Esophagus squamous epithelium (tissue), 5 donors: ENCODE measurements at places on chromosomes 7 and 10.
A peak's percentile ranks its signal among the peaks of the same experiment; 100 is the strongest.

- DNase-seq: no peak
- no peaks in the 10 kb centered on the region for H3K27me3 ChIP-seq
- H3K36me3 ChIP-seq: no peaks in the 10 kb centered on the region
Measured at GRCh38 chr10:78931321-78932053, 137.3 kb upstream of the ZMIZ1 start.

- H3K27me3 ChIP-seq: no peaks in the 10 kb centered on the region
- peaks cover 21% of the 10 kb centered on the region for H3K4me1 ChIP-seq
- H3K36me3 ChIP-seq: no peaks in the 10 kb centered on the region
- no peak overlapping the region for H3K4me3 ChIP-seq
- no peak for DNase-seq
Measured at GRCh38 chr10:44972874-44973306, 5.7 kb downstream of the DEPP1 start.

DNA sequence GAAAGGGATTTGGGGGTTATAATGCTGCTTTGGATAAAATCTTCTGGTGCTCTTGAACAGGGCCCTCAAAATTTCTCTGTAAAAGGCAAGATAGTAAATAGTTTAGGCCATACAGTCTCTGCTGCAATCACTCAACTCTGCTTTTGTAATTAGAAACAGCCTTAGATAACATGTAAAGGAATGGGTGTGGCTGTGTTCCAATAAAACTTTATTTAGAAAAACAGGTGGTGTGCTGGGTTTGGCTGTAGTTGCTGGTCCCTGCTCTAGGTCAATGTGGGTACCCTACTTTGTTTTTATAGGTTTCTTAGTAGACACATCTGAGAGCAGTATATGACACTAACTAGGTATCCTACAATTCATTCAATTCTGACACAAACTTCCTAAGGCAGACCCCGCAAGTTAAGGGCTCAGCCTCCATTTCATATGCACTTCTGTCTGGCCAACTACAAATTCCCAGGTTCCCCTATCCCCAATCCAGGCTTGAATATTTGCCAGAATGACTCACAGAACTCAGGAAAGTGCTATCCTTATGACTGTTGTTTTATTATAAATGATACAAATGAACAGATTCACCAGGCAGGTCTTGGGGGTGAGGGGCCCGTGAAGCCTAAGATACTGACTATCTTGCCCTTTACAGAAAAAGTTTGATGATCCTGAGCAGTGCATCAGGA is 349.9 kb downstream of the RPS24 start:
- H3K27me3 ChIP-seq: peaks cover 25% of the 10 kb centered on the region
- H3K36me3 ChIP-seq: no peaks in the 10 kb centered on the region
- H3K4me3 ChIP-seq: no peak overlapping the region
- no peaks in the 10 kb centered on the region for H3K4me1 ChIP-seq

DNA sequence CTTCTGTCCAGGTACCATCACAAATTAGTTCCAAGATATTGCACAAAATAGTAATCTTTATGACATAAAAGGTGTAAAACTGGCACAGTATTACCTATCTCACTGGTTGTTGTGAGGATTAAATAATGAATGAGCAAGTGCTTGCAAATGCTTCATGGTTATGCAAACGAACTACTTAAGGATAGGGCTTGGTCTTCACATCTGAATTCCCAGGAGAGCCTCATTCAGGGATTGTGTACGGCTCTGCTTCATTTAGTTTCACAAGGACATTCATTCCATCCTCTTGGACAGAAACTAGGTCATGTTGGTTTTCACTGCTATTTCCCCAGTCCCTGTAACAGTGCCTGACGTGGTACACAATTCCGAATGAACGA is 12.1 kb downstream of the ABCA13 start:
- DNase-seq: no peak
- H3K27me3 ChIP-seq: no peaks in the 10 kb centered on the region
- no peaks in the 10 kb centered on the region for H3K36me3 ChIP-seq
- no peak overlapping the region for H3K27ac ChIP-seq
- H3K4me3 ChIP-seq: no peak overlapping the region

DNA sequence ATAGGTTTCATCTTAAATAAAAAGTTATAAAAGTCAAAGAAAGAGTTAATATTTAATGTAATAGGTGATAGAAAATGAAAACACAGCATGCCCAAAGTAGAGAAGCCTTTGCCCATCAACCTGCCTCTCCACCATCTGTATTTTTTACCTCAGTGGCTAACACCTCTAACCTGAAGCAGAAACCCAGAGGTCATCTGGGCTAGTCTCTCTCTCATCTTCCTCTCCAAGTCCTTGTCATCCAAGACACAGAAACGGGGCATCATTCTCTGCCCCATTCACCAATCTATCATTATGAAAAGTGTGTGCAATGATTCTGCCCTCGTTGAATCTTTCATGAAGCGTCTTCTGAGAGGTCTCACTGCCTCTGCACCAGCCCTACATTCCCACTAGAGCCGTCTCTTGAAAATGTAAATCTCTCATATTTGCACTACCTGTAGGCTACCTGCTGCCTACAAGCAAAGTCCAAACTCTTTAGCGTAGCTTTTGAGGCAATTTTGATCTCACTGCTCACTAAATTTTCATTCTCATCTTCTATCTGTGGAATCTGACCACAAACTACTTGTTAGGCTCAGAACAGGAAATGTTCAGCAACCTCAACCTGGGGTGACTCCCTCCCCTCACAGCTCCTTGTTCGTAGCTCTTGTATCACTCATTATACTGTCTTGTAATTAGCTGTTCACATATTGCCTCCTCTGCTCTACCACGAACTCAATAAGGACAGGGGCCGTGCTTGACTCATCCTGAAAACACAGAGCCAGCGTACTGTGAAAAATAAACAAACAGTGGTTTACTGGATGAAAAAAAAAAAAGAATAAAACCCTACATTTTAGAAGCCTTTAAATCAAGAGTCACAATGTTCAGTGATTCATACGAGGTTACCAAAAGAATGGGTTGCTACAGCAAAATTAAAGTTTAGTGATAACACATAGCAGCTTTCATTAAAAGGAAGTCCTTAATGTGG is 83.1 kb downstream of the CTNNA3 start:
- no peaks in the 10 kb centered on the region for H3K4me1 ChIP-seq
- no peak for DNase-seq
- H3K27me3 ChIP-seq: no peaks in the 10 kb centered on the region
- H3K36me3 ChIP-seq: no peaks in the 10 kb centered on the region

DNA sequence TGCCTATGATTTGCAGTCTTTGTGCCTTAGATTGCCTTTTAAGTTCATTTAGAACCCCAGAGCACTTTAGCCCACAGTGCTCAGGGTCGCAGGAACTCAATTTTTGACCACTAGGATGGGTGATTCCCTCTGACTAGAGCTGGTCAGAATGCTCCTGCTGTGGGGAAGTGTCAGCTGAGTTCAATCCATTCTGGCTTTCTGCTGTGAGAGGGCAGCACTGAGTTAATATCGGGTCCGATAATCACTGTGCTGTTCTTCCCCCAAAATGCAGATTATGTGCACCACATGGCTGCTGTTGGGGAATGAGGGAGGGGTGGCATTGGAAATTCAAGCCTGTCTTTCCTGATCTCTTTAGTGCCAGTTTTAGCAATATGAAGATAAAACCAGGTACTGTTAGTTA is 886.4 kb downstream of the DNAJB9 start:
- no peak overlapping the region for H3K27ac ChIP-seq
- no peaks in the 10 kb centered on the region for H3K36me3 ChIP-seq
- no peak overlapping the region for H3K4me3 ChIP-seq
- H3K27me3 ChIP-seq: no peaks in the 10 kb centered on the region
- no peaks in the 10 kb centered on the region for H3K4me1 ChIP-seq
- no peak for DNase-seq

- H3K4me1 ChIP-seq: no peaks in the 10 kb centered on the region
- H3K36me3 ChIP-seq: no peaks in the 10 kb centered on the region
- DNase-seq: no peak
- H3K4me3 ChIP-seq: no peak overlapping the region
Measured at GRCh38 chr7:41720046-41720445, 17.2 kb upstream of the INHBA start.

DNA sequence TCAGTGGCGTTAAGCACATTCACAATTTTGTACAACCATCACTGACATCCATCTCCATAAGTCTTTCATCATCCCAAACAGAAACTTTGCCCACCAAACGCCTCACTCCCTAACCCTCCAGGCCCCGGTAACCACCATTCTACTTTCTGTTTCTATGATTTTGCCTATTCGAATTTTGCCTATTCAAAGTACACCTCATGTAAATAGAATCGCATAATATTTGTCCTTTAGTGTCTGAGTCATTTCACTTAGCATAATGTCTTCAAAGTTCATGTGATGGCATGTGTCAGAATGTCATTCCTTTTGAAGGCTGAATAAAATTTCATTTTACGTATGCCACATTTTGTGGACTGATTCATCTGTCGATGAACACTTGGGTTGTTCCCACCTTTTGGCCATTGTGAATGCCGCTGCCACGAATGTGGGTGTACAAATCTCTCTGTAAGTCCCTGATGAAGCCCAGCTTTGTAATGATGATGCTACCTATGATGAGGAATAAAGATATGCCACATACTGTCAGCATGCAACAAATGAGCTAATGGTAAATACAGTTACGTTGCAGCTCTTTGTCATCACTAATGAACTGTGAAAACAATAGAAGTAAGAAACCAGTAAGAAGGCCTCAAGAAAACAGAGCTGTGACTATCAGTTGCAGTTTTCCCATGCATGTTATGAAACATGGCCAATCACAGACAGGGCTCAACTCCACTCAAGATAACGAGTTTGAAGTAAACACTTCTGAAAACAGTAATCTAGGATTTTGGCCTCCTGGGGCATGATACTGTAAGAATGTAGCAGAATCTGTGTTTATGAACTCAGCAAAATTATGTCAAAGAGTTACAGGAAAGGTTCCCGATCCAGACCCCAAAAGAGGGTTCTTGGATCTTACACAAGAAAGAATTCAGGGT is 120.0 kb downstream of the ADAM12 start:
- no peak overlapping the region for H3K4me3 ChIP-seq
- no peak for DNase-seq
- no peaks in the 10 kb centered on the region for H3K4me1 ChIP-seq
- H3K36me3 ChIP-seq: no peaks in the 10 kb centered on the region
- no peak overlapping the region for H3K27ac ChIP-seq

- H3K4me3 ChIP-seq: no peak overlapping the region
- DNase-seq: no peak
- no peaks in the 10 kb centered on the region for H3K4me1 ChIP-seq
- no peak overlapping the region for H3K27ac ChIP-seq
- no peaks in the 10 kb centered on the region for H3K27me3 ChIP-seq
Measured at GRCh38 chr10:70907637-70908405, 19.5 kb upstream of the PCBD1 start.

DNA sequence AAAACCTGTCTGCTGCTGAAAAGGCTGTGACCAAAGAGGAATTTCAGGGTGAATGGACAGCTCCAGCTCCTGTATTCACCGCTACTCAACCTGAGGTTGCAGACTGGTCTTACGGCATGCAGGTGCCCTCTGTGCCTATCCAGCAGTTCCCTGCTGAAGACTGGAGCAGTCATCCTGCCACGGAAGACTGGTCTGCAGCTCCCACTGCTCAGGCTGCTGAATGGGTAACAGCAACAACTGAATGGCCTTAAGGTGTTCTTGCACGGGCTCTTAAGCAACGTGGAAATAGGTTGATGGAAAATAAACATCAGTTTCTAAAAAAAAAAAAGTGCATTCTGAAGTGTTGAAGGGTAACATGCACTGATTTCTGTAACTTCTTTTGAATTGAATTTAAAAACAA is 82.3 kb downstream of the DAGLB start:
- H3K36me3 ChIP-seq: no peaks in the 10 kb centered on the region
- no peaks in the 10 kb centered on the region for H3K27me3 ChIP-seq
- no peak for DNase-seq
- H3K4me3 ChIP-seq: no peak overlapping the region

- H3K36me3 ChIP-seq: no peaks in the 10 kb centered on the region
- no peaks in the 10 kb centered on the region for H3K27me3 ChIP-seq
- H3K4me1 ChIP-seq: peaks cover 20% of the 10 kb centered on the region
- no peak for DNase-seq
Measured at GRCh38 chr7:150988230-150989226, 2.3 kb upstream of the NOS3 start.

GRCh38 chr10:3493621-3494020 is 291.4 kb downstream of the KLF6 start:
- no peak overlapping the region for H3K4me3 ChIP-seq
- H3K27me3 ChIP-seq: no peaks in the 10 kb centered on the region
- no peaks in the 10 kb centered on the region for H3K4me1 ChIP-seq
- DNase-seq: no peak
- H3K27ac ChIP-seq: peak overlapping the region; percentile 70

DNA sequence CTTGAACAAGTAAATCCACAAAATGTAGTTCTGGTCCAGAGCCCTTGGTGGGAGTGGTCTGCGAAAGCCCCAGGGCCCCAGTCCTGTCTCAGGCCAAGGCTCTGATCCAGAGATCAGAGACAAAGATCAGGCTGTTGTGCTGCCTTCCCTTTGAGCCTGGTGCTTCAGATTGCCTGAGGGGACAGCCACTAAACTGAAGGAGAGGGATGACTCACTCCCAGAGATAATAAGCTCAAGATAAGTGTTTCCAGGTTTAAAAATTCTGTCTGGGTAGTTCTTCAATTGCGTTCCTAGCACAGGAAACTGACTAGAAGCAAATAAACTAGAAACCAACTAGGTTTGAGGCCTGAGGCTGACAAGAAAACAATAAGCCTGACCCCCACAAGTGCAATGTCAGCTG is 190.2 kb downstream of the RAMP3 start:
- no peak for DNase-seq
- no peaks in the 10 kb centered on the region for H3K27me3 ChIP-seq
- H3K4me3 ChIP-seq: no peak overlapping the region
- H3K36me3 ChIP-seq: no peaks in the 10 kb centered on the region
- H3K27ac ChIP-seq: no peak overlapping the region

DNA sequence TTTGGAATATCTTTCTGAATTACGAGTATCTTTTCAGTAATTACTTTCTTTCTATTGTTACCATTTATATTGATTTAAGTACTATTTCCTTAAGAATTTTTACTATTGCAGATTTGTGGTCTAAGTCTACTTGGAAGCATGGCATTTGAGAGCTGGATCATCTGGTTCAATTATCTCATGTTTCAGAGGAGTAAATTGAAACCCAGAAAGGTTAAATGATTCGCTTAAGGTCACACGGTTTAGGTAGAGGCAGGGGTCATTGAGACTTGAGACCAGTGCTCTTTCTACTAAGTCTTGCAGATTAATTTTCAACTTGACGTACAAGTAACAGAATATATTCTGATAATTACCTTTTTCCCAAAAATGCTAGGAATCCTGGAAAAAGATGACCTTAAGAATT is 109.2 kb upstream of the GLCCI1 start:
- H3K27ac ChIP-seq: no peak overlapping the region
- H3K4me3 ChIP-seq: no peak overlapping the region
- DNase-seq: no peak
- no peaks in the 10 kb centered on the region for H3K36me3 ChIP-seq

GRCh38 chr10:13587391-13587790 is 626 bp downstream of the PRPF18 start:
- DNase-seq: no peak
- no peaks in the 10 kb centered on the region for H3K27me3 ChIP-seq
- peaks cover 16% of the 10 kb centered on the region for H3K4me1 ChIP-seq
- peak overlapping the region; percentile 93 for H3K4me3 ChIP-seq

GRCh38 chr10:50385624-50386023 is 134.3 kb upstream of the ASAH2 start:
- no peaks in the 10 kb centered on the region for H3K36me3 ChIP-seq
- H3K27me3 ChIP-seq: no peaks in the 10 kb centered on the region
- H3K4me3 ChIP-seq: no peak overlapping the region
- peak overlapping the region; percentile 16 for H3K27ac ChIP-seq

GRCh38 chr7:134750083-134751062 is 29.1 kb upstream of the CALD1 start:
- no peak overlapping the region for H3K4me3 ChIP-seq
- no peak overlapping the region for H3K27ac ChIP-seq
- no peak for DNase-seq
- peaks cover 6% of the 10 kb centered on the region for H3K4me1 ChIP-seq
